Esophagus squamous epithelium (tissue), 5 donors: ENCODE measurements at places on chromosomes 1 and 21.

GRCh38 chr21:7917729-7918128, 2603.7 kb upstream of the TPTE start:
- DNase-seq, result no peak

DNA sequence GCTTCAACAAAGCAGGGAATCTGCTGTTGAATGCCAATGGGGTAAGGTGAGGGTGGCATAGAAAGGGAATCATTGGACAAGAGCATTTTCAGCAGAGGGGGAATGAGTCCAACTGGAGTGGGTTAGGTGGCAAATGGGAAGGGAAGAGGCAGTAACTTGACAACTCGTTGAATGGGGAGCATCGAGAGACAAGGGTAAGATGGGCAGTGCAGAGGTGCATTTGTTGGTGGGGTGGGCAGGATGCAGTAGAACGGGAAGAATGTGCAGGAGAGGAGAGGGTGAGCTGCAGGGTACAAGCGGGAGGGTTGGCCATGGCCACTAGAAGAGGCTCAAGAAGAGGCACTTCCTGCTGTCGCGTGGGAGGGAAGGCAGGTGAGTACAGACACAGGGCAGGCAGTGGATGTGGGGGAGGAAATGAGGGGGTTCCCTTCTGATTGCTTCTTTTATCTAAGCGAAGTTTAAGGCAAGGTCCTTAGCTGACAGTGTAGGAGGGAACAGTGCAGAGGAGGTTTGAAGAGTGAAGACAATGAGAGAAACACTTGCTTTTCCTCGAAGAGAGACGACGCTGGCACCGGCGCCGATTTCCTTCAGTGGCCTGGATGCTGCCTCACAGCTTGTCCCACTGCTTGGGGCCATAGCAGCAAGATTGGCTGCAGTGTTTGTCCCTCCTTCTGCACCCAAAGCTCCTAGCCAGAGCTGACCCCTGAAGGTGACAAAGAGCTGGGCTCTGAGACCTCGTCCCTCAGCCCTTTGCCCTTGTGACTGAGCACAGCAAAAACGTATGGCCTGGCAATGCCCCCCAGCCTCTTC, 3.2 kb upstream of the IKBKE start:
- DNase-seq, result no peak

DNA sequence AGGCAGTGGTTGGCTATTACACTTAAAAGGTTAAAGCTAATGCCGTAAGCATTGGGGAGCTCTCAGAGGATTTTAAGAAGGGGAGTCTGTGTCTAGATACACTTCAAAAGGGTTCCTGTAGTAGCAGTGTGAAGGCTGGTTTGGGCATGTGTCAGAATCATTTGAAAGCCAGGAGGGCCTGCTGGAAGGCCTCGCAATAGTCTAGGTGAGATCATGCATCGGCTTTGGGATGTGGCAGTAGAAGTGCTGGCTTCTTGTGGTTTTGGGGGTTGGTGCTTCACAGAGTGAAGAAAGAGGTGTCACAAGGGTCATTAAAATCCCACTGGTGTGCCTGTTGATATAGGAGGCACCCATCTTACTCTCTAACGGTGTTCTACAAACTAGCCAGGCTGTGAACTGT, 85.7 kb downstream of the ST6GALNAC3 start:
- no peak for DNase-seq

DNA sequence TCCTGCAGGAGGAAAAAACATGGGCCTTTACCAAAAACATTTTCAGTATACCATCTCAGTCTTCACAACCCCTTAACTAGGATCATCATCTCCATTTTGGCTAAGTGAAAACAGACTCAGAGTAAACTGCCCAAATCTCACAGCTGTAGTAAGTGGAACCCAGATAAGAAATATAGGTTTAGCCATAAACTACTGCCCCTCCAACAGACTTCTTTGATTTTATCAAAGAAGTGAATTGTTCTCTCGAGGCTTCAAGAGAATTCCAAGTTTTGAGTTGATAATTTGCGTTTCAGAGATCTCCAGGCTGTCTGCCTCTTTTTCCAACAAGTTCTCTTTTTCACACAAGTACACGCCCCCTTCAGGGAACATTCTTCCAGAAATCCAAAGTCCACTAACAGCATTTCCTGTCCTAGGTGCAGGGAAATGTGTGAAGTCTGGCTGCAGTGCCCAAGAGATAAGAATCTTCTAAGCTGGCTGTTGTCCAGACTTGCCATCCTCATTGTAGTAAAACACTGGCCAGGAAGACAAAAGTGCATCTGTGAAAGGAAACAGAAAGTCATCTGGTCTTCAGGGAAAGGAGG, 30.8 kb downstream of the RNF19B start:
- no peak for DNase-seq

DNA sequence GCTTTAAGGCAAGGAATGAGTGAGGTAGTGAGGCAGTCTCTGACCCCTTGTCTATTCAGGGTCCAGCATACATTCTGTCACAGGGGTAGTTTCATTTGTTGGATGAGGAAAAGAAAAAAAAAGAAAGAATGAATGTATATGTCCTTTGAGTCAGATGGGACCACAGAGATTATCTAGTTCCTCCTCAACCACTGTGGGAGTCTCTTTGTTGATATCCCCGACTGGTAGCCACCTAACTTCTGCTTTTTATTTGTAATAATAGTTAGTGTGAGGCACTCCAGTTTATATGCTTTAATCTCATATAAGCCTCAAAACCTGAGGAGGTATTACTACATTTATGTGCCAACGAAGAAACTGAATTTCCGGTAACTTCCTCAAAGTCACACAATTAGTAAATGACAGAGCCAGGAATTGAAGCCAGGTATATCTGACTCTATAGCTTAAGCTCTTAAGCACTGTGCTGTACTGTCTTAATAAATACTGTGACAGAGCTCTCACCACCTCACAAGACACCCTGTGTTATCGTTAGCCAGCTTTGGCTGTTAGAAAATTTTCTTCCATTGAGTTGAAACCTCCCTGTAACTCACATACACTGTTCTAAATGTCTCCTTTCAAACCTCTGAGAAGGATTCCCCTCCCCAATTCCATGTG, 82.2 kb downstream of the MDM4 start:
- no peak for DNase-seq

- no peak for DNase-seq
These were observed 59.4 kb upstream of the FAM20B start for GRCh38 chr1:178966312-178966711.

DNA sequence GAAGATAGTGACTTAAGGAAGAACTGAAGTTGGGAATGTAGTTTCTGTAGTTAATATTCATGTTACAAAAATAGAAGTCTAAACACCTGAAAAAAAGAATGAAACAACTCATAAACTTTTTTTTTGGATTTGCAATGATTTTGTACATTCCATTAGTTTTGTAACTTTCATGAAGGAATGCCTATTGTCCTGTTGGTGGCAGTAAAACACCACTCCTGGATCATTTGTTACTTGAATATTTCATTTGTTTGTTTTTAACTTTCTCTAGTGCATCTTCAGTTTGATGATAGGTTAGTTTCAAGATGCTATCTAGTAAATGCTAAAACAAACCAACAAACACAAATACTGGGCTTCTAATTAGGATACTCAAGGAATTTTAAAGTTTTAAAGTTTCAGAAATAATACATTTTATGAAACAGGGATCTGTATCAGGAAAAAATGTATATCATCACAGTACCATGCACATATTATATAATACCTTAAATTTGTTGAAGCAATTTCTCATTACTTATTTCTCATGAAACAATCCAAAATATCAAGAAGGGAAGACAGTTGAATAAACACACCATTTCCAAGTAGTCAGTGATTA, 229.7 kb upstream of the CACYBP start:
- no peak for DNase-seq

- DNase-seq, result no peak
These were observed 5.7 kb downstream of the LRRC71 start for GRCh38 chr1:156926175-156926574.

- no peak for DNase-seq
These were observed 29.1 kb upstream of the PLA2G4A start for GRCh38 chr1:186799689-186800054.

GRCh38 chr1:118877668-118878396, 110.3 kb downstream of the TBX15 start:
- DNase-seq, result no peak

GRCh38 chr1:218200979-218201378, 84.1 kb upstream of the RRP15 start:
- no peak for DNase-seq

- no peak for DNase-seq
These were observed 188.5 kb downstream of the NFIA start for GRCh38 chr1:61270761-61271411.

DNA sequence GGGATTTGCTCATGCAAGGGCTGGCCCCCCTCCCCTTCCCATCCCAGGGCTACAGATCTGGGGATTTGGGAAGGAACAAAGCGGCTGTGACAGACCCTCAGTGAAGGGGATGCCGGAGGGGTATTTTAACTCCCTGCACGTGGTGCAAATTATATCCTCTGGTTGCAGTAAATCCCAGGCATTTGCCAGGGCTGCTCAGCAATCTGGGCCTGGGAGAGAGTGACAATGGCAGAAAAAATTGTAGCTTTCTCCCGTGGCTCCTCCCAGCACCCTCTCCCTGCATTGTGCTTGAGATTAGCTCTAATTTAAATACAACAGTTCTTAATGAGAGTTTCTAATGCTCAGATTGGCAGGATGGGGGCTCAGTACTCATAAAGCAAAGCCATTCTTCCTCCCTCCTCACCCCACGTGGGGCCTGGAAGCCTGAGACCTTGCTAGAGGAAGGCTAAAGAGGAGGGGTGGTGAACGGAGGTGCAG, 129.9 kb upstream of the CD34 start:
- no peak for DNase-seq

GRCh38 chr21:41045534-41046268, 122.3 kb upstream of the BACE2 start:
- DNase-seq, result no peak

DNA sequence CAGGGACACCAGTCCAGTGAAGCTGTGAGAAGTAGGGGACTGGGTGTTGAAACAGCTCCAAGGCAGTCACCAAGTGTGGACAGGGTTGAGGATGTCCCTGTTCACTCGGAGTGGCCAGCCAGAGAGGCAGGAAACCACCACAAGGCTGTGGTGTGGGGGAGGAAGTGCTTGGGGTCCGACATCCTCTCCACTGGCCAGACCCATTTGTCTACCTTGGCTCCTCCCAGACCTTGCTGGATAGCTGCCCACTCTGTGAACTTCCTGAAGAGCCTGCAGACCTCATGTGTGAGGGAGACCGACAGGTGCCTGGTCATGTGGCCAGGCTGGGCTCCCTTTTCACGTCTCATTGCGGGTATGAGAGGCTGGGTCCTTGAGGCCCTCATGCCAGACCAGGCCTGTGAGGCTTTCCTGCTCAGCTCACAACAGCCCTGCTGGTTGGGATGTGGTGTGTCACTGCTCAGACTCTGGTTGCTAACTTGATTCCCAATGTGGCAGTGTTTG, 21.8 kb downstream of the CYP4B1 start:
- DNase-seq, result no peak

DNA sequence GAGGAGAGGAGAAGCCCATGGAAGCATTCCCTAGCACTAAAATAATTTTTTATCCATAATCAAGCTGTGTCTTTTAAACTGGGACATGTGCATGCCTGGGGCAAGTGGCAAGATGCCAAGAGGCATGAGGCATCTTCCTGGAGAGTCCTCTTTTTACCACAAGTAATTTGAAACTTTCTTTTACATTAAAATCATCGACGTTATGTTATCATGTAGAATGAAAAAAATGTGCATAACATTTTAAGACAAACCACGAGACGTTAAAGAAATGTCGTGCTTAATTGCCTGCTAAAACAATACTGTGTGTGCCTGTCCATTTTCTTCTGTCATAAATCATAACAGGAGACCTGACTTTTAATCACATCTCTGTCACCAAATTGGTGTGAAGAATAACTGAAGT, 1.5 kb downstream of the STYXL2 start:
- no peak for DNase-seq

DNA sequence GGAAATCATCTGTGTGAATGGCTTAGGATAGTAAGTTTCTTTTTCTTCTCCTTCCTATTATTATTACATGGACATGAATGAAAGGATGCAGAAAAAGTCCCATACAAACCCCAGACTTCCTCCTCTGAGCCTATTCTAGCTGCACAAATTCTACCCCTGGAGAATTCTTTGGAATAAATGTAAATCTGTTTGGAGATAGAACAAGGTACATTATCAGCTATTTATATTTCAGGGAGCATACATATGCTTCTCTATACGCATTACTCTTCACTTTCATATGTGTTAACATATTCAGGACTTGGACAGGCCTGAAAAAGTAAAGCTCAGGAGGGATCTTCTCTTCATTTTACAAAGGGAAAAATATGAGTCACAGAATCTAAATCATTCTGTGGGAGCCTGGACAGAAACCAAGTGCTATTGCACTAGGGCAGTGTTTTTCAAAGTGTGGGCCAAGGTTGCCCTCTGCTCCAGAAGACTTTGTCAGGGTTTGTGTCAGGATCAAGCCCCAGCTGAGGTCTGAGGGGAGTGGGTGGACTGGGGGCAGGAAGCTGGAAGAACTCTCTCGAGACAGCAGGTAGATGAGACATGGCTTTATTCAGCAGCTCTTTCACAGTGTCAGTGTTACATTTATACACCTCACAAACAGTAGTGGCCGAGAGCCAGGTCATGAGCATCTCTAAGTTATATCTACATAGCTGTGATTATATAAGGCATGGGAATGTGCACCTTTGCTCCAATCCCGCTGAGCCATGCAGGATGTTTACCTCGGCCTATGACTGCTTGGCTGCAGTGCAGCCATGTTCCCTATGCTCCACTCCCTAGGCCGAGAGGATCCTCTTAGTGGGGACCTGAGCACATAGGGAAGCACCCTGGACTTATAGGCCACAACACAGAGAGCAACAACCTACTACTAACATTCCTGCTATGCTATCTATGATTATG, 114.3 kb downstream of the GDAP2 start:
- DNase-seq, result no peak

DNA sequence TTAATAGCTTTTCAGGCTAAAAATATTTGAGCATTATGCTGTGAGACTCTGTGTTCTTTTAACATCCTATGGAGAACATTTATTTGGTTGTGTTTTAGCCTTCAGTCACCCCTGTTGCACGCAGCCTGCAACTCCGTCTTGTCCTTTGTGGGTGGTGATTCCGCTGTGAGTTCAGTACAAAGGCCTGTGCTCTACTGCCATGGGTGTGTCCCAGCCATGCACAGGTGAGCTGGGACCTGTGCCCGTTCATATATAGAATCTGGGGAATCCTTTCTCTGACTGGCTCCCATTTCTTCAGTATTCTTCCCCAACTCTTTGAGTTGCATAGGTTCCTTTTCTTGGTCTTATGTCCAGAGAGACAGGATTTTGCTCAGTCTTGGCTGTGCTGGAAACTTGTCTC, 61.4 kb downstream of the ACTL8 start:
- no peak for DNase-seq

GRCh38 chr1:160876311-160876710, 8.7 kb downstream of the ITLN1 start:
- no peak for DNase-seq
